ENCODE measurements at places on chromosomes 7 and 10.

DNA sequence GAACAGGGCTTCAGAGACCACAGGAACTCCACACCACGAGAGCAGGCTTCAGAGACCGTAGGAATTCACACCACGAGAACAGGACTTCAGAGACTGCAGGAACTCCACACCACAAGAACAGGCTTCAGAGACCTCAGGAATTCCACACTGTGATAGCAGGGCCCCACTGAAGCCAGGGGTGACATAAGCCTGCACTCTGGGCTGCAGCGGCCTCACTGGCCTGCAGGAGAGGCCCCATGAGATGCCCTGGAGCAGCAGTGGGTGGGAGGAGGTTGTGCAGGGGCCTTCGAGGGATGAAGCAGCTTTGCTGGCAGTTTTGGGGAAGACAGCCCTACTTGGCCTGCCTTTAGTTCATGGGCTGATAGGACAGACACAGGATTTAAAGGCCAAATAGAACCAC is 614.7 kb downstream of the PTPRN2 start:
- no peak for DNase-seq

DNA sequence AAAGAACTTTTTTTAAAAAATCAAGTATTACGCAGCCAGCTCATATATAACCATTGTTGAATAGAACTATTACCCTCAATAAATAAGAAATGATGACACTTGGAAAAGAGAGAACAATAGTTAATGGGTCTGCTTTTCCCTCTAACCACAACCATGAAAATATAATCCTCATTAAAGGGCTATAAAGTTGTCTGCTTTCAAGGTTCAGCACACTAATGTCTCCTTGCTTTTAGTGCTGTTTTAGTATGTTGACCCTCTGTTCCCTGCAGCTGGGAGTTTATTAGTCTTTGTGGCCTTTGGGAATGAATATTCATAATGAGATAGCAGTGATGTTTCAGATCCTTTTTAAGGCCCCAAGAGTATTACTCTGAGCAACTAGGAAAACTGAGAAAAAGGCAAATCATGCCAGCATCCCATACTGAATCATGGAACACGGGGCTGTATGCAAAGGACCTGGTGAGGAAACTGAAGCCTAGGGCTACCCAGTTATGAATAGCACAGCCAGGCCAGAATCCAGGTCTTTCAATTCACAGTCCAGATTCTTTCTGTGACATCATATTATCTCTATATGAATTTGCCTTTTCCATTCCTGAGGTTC is 332.0 kb upstream of the LRGUK start:
- no peak for DNase-seq

DNA sequence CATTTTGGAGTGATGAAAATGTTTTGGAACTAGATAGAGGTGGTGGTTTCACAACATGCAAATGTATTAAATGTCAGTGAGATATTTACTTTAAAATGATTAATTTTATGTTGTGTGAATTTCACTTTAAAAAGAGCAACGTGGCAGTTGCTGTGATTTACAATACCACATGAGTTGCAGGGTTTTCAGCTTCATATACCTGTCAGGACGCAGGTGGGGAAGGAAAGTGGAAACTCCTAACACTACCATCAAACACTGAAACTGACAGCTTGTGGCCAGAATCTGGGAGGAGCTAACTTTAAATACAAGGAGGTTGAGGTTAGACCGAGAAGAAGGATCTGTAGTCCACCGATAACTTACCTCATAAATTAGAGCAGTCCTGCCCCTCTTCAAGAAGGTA is 168.9 kb upstream of the TMEM72 start:
- DNase-seq = no peak

GRCh38 chr7:88015309-88015708 is 81.3 kb downstream of the ADAM22 start:
- DNase-seq = no peak

DNA sequence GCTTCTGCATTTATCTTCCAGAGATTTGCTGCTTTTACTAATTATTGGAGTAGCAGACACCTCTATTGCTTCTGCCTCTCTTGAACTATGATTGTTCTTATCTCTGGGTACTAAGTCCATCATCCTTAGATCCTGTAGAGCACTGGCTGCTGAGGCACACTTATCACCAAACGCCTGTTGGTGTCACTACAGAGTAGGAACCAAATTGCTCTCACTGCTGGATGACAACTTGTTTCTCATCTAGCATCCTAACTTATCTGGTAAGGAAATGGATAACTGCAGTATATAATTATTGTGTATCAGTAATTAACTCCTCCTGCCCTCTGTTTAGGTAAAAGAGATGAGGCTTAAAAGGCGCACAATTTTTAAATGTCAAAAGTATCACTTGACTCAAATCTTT is 1059.4 kb downstream of the NRG3 start:
- no peak for DNase-seq

DNA sequence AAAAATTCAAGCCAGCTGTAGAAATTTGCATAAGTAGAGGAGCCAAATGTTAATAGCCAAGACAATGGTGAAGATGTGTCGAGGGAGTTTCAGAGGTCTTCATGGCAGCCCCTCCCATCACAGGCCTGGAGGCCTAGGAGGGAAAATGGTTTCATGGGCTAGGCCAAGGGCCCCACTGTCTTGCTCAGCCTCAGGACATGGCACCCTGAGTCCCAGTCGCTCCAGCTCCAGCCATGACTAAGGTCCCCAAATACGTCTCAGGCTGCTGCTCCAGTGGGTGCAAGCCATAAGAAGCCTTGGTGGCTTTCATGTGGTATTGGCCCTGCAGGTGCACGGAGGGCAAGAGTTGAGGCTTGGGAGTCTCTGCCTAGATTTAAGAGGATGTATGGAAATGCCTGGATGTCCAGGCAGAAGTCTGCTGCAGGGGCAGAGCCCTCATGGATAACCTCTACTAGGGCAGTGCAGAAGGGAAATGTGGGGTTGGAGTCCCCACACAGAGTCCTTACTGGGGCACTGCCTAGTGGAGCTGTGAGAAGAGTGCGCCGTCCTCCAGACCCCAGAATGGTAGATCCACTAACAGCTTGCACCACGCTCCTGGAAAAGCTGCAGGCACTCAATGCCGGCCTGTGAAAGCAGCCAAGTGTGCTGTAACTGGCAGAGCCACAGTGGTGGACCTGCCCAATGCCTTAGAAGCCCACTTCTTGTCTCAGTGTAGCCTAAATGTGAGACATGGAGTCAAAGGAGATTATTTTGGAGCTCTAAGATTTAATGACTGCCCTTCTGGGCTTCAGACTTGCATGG is 19.2 kb downstream of the TBATA start:
- DNase-seq = no peak

All from posterior cingulate gyrus (tissue), 11 donors.